ENCODE measurements at places on chromosomes 16 and 17.

- no peak for DNase-seq
These were observed 55.5 kb downstream of the ZNF423 start for GRCh38 chr16:49800441-49800840.

- no peak for DNase-seq
These were observed 33.4 kb downstream of the TRAF4 start for GRCh38 chr17:28777178-28777577.

GRCh38 chr17:7496470-7497183 is 12.5 kb downstream of the POLR2A start:
- no peak for DNase-seq

DNA sequence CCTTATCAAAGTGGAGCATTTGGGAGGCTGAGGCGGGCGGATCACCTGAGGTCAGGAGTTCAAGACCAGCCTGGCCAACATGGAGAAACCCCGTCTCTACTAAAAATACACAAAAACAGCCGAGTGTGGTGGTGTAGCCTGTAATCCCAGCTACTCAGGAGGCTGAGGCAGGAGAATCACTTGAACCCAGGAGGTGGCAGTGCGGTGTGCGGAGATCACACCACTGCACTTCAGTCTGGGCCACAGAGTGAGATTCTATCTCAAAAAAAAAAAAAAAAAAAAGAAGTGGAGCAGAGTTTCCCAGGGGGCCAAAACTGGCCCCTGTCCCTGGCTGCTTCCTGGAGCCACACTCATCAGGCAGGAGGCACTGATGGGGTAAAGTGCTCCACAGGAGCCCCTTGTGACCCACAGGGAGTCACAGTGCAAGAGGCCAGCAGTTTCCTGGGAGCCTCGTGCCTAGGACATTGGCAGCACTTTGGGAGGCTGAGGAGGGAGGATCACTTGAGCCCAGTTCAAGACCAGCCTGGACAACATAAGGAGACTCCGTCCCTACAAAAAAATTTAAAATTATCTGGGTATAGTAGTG is 44.4 kb downstream of the RTN4RL1 start:
- DNase-seq = no peak

- DNase-seq = no peak
These were observed 19.2 kb upstream of the ABAT start for GRCh38 chr16:8655184-8655717.

DNA sequence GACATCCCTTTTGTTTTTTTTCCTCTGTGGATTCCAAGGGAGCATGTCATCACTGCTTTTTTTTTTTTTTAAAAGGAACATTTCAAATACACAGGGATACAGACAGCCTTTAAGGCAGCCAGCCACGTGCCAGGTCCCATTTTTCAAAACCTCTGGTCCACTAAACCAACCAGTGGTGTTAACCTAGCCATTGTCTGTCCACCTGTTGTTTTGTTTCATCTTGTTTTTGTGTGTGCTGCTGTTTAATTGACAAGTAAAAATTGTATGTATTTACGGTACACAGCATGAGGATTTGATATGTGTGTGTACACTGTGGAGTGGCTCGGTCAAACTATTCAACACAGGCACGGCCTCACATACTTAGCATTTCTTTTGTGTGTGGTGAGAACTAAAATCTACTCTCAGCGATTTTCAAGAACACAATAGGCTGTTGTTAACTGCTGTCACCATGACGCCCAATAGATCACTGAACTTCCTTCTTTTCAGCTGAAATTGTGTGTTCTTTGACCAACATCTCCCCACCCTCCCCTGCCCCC is 19.2 kb downstream of the TMEM114 start:
- no peak for DNase-seq

DNA sequence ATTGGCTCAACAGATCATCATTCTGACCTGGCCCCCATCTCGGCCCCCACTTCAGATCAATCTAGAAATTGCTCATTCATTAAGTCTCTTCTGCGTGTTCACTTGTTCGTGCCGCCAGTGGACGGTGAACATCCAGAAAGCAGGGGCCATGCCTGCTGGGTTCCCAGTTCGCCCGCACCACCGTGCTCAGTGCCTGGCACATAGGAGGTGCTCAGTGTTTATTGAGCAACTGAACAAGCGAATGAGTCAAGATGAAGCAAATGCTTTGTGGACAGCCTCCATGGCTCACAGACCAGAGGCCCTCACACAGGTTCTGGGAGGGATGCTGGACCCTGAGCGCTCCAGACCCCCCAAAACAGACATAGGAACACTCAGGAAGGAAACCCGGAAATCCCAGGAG is 13.9 kb downstream of the BEAN1 start:
- no peak for DNase-seq

DNA sequence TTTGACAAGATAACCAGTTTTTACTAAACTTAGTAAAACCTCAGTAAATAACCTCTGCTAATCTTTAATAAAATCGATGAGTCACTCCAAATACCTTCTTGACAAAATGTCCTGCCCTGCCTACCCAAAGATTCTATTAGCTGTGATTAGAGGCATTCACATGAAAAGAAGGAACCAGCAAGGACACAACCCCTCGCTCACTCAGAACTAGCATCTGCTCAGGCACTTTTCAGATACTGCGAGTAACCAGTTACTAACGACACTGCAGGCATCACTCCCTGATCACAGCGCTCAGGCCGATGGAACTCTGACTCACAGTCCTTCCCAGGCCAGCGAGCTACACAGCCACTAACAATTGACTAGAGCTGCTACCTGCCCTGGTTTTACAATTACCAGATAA is 24.3 kb downstream of the PELP1 start:
- DNase-seq = no peak

DNA sequence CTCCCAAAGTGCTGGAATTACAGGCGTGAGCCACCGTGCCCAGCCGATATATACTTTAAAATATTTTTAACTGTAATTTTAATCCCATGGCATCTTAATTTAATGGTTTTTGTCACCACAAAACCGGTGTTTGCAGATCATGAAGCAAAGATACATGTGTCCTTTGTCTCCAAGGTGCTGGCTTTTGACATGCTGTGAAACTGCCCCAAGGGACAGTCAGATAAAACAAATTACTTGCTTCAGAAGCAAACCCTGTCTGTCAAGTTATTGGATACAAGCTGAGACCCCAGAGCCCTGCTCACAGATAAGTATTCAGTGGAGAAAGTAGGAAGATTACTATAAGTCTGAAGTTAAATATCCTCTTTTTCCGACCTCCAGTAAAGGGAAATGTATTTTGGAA is 39.8 kb downstream of the ARL4D start:
- no peak for DNase-seq

GRCh38 chr16:77850636-77851333 is 62.4 kb downstream of the VAT1L start:
- DNase-seq = no peak

- DNase-seq = no peak
These were observed 19.7 kb downstream of the DPEP1 start for GRCh38 chr16:89633064-89633631.

- DNase-seq = no peak
These were observed 40.5 kb upstream of the ACSF3 start for GRCh38 chr16:89052890-89053724.

GRCh38 chr17:80526116-80526910 is 18.3 kb upstream of the RPTOR start:
- DNase-seq = no peak

DNA sequence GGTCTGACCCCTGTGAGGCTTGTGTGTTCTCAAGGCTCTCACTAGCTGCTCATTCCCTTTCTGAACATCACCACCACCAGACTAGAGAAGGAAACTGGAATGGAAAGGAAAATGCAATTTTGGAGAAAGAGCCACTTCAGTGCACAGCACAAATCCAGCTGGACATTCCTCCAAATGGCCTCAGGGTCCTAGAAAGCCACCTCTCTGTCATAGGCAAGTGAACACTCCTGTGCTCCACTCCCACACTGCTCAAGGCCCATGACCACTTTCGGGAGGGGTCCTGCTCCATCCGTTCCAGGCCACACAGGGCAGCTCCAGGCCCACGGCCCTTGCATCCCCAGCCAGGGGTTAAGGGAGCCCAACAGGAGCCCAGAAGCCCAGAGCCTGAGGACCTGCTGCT is 2.6 kb downstream of the LRRC75A start:
- no peak for DNase-seq

DNA sequence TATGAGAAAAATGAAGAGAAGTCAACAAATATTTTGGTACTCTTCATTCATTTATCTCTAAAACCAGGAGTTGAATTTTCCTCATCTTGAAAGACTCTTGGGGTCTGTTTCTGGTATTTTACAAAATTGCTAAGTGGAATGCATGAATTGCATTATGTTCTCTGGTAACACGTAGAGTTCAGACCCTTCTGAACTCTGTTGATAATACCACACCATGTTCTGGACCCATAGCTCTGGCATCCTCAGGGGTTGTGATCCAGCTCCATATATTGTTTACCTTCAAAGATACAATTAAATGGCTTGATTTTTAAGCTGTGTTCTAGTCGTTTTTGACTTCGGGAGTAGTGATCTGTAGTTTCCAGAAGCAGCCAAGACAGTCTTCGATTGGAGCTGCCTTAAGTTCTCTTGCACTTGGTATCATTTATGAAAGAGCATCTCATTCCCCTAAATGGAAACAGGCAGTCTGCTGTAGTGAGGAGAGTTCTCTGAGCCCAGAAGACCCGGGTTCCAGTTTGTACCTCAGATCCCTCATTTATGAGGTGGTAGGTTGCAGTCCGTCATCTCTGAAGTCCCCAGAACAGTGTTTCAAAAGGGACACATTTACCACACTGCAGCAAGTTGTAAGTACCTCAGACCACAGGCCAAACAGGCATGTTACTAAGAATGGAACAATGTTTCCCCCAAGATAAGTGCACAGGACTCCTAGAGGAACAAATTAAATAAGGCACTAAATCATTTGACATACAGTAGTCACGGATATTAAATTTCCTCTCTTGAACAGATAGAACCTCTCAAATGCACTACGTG is 9.6 kb downstream of the PSMD7 start:
- no peak for DNase-seq

DNA sequence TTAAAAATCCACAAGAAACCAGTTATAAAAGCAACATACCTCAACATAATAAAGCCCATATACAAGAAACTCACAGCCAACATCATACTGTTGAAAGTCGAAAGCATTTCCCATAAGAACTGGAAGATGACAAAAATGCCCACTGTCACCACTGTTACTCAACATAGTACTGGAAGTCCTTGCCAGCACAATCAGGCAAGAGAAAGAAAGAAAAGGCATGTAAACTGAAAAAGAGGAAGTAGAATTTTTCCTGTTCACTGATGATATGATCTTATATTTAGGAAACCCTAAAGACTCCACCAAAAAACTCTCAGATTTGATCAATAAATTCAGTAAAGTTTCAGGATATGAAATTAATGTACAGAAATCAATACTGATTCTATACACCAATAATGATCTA is 45.1 kb downstream of the AHSP start:
- DNase-seq = no peak

- DNase-seq = no peak
These were observed 39.6 kb downstream of the CDRT15 start for GRCh38 chr17:14197057-14197456.

DNA sequence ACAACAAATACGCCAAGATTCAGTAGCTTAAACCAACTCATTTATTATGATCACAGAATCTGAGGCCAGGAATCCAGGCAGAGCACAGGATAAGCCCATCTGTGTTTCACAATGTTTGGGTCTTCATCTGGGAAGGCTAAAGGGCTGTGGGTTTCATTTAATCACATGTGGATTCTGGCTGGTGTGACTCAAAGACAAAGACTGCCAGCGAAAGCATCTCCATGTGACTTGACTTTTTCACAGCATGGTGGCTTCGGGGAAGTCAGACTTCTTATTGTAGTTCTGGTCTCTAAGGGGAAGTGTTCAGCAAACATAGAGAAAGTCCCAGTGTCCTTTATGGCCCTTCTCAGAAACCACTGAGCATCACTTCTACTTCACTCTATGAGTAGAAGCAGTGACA is 1014.4 kb upstream of the GOT2 start:
- no peak for DNase-seq

GRCh38 chr17:60738287-60738686 is 60.6 kb downstream of the BCAS3 start:
- no peak for DNase-seq

DNA sequence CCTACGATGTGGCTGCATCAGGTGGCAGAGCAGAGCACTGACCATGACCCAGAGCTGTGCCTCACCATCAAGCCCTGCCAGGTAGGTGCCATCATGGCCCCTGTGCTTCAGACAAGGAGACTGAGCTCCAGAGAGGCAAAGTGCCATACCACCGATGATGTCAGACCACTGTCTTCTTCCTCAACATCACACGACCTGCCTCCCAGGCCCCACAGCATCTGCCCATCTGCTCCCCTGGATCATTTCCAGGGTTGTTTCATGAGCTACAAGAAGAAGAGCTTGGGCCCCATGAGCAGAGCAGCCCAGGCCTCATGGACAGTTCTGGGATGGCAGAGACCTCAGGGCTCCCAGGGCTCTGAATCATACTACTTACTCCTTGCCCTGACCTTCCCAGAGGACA is 9.9 kb downstream of the XYLT1 start:
- DNase-seq = no peak

GRCh38 chr16:3009568-3010390 is 2.9 kb upstream of the CLDN9 start:
- no peak for DNase-seq

GRCh38 chr17:73559532-73559931 is 84.7 kb downstream of the SDK2 start:
- no peak for DNase-seq

- DNase-seq = peak; percentile 22
These were observed 669 bp downstream of the MIEF2 start for GRCh38 chr17:18261146-18261515.

DNA sequence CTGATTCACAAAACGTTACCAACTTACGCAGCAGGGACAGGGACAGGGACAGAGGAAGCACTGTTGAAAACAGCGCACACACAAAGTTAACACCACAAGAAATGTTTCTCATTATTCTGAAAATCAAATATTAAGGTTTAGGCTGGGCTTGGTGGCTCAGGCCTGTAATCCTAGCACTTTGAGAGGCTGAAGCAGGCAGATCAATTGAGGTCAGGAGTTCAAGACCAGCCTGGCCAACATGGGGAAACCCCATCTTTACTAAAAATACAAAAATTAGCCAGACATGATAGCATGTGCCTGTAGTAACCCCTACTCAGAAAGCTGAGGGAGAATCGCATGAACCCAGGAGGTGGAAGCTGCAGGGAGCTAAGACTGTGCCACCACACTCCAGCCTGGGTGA is 4.2 kb downstream of the CYTH1 start:
- DNase-seq = no peak

- DNase-seq = no peak
These were observed 8.4 kb upstream of the TAT start for GRCh38 chr16:71585318-71585703.

GRCh38 chr17:44360144-44360533 is 3.5 kb downstream of the FAM171A2 start:
- DNase-seq = no peak

- DNase-seq = no peak
These were observed 24.2 kb downstream of the RDM1 start for GRCh38 chr17:35906191-35906925.

- no peak for DNase-seq
These were observed 26.3 kb upstream of the GAS7 start for GRCh38 chr17:10224582-10225195.

GRCh38 chr16:48217708-48218107 is 26.4 kb upstream of the LONP2 start:
- DNase-seq = no peak
